ENCODE measurements at places on chromosomes 3 and 15. TPM values are rescaled to one million over a fixed set of nuclear protein-coding genes. Genes with fewer than 3 reads are reported as not detected.

DNA sequence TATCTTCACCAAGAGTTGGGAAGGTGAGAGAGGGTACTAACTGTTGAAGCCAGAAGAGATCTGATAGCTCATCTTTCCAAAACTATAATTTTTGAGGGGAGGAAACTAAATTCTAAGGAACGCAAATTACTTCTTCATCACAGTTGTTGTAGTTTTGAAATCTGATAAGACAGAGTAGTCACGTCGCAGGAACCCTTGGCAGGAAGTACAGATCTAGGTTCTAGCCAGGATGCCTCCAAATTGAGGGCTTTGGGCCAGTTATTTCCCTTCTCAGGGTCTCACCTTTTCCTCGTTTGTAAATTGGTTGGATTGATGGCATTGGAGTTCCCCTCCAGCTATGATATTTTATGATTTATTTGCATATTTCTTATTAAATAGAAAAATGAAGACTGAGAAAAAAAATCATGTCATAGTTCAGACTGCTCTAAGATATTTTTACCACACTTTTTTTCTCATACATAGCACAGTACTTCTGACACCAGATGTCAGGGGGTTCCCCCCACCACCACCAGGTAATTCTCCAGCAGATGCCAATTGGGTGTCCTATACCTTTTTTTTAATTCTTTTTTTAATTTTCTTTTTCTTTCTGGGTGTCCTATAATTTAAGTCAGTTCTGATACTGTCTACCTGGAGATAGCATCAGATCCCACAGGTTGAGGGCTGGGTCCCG, 32.3 kb upstream of the APH1B start:
- no peak overlapping the region for H3K27ac ChIP-seq
- H3K36me3 ChIP-seq: no peaks in the 10 kb centered on the region
- DNase-seq: no peak
- no peaks in the 10 kb centered on the region for H3K27me3 ChIP-seq
- no peak overlapping the region for H3K4me3 ChIP-seq

DNA sequence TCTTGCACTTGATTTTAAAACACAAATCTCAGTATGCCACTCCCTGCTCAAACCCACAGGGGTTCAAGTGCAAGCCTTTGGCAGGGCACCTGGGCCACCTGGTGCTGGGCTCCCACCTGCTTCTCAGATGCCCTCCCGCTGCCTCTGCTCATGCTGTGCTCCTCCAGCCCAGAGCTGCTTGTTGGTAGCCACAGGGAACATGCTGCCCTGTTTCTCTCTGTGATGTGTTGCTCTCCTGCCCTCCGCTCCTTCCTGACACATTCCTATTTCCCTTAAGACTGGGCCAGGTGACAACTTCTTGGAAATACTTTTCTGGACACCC, 27.1 kb upstream of the KY start:
- H3K36me3 ChIP-seq: no peaks in the 10 kb centered on the region
- no peak overlapping the region for H3K4me3 ChIP-seq
- DNase-seq: no peak
- H3K27me3 ChIP-seq: no peaks in the 10 kb centered on the region
- no peak overlapping the region for H3K27ac ChIP-seq
- H3K4me1 ChIP-seq: no peaks in the 10 kb centered on the region

Gene TMEM207
- not detected for total RNA-seq

Gene NANOGP8
- total RNA-seq: 1.3 TPM

- no peaks in the 10 kb centered on the region for H3K27me3 ChIP-seq
- H3K27ac ChIP-seq: no peak overlapping the region
- no peaks in the 10 kb centered on the region for H3K4me1 ChIP-seq
Measured at GRCh38 chr3:101809178-101810021, 30.4 kb downstream of the NXPE3 start.

Gene TERC
- total RNA-seq: 2.1 TPM

Gene PAK6
- 11.9 TPM for total RNA-seq
